ENCODE measurements at places on chromosomes 11 and 22.

- no peak for DNase-seq
These were observed 28.8 kb downstream of the TOM1 start for GRCh38 chr22:35328472-35328885.

- no peak for DNase-seq
These were observed 54.4 kb downstream of the COMMD9 start for GRCh38 chr11:36234825-36235224.

- DNase-seq, result no peak
These were observed 79.9 kb downstream of the AMBRA1 start for GRCh38 chr11:46513934-46514342.

DNA sequence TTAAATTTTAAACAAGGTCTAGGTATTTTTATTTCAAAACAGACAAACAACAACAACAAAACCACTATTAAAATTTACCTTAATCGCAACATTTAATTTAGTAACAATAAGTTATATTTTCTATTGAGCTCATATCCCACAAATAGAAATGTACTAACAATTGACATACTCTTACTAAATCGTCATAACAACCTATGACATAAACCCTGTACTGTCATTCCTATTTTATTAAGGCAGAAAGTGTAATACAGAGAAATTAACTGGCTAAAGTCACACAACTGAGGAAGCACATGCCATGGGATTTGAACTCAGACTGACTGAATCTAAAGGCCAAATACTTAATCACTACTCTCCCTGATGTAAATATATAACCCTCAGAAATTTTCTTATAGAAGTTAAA, 3.0 kb downstream of the KIF18A start:
- DNase-seq, result no peak

- no peak for DNase-seq
These were observed 380.1 kb downstream of the METTL15 start for GRCh38 chr11:28488336-28488735.

DNA sequence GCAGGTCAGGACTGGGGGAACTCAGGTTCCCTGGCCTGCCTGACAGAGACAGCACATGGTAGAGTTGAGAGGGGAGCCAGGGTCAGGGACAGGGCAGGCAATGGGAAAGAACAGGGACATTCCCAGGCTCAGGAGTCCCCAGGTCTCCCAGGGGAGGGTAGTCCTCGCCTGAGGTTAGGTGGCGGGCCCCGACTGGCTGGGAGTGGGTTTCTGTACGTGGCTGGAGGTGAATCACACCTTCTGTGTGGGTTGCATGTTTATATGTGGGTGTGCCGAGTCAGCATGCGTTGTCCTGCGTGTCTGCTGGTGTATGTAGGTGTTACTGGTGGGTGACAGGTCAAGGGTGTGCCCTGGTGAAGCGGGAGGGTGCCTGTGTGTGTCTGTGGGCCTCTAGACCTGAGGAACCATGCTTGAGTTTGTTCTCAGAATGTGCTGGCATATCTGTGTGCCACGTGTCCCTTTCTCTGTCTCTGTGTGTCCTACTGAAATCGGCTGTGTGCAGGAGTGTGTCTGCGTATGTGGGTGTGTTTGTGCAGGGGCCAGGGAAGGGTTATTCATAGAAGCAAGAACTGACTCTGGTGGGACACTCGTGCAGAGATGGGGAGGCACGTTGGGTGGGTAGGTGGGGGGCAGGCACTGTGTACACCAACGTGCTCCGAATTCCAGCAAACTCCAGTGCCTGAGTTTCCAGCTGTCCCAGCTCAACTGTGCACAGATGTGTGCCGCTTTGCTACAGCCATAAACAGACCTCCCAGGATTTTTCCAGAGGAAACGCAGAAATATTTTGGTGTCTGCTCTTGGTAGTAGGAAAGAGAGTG, 23.8 kb upstream of the OAF start:
- DNase-seq, result no peak

DNA sequence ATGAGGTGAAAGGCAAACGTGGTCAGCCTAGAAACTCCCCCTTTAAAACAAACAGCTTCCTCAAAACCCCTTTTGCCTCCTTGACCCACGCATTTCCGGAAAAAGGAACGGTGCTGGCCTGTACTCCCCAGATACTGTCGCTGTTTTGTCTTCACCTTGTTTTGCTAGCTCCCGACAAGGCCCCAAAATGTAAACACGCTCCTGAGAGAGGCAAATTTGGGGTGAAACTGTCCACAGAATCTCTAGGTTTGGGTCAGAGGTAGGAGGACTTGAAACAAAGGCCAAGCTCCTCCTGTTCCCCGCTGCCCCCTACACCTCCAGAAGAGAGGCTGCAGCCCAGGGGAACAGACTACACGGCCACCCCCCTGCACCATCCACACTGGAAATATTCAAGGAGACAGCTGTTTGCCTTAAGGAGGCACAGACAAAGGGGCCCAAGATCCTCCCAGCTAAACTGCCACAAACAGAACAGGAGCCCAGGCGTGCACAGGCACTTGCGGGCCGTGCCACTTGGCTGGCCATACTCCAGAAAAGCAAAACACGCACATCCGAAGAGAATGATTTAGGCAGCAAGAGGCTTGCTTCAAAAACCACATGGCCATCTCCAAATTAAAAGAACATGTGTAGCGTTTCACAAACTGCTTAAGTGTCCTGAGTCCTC, 160.5 kb upstream of the GRK3 start:
- peak; percentile 43 for DNase-seq

- no peak for DNase-seq
These were observed 16.2 kb upstream of the MFRP start for GRCh38 chr11:119362741-119363080.

DNA sequence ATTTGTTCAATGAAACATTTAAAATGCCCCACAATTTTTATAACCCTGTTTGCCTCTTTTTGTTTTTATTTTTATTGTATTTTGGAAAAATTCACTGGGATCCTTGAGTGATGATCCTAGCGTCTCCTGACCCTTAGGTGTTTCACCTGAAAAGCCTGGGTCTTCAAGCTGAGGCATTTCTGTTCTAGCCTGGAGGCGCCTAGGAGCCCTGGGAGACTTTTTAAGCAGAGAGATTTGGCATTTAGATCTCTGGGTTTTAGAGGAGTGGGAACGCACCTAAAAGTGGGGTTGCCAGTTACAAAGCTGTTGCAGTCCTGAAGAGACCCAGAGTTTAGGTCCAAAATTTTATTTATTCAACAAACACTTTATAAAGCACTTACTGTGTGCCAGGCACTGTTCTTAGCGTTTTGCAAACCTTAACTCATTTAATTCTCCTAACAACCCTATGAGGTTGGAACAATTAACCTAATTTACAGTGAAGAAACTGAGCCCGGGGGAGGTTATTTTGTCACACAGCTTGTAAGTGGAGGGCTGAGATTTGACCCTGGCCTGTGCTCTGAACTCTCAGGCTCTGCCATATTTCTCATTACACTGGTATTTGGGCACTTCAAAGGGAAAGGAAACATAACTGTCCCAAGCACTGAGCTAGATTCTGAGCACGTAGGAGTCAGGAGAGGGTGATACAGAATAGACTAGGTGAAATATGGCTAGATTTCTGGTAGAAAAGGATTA, 834 bp upstream of the FADS1 start:
- DNase-seq, result no peak

GRCh38 chr22:45317551-45318167, 7.9 kb downstream of the FAM118A start:
- peak; percentile 69 for DNase-seq

GRCh38 chr22:17726928-17727897, 47.1 kb downstream of the BID start:
- DNase-seq, result no peak

DNA sequence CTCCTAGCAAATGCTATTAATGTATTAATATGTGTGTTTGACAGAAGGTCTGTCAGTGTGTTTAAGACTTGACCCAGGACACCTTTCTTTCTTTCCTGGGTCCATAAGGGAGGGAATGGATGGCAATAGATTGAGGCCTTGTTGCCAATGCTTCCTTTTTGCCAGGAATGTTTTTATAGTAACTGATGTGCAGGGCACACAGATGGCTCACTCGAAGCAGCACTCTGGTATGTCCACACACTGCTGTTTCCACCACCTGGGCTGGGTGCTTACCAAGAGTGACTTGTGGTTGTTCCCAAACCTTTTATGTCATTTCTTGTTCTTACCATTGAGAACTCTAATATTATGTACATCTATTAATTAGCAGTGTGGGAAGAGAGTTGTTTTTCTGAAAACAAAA, 396.9 kb upstream of the SYN3 start:
- no peak for DNase-seq

DNA sequence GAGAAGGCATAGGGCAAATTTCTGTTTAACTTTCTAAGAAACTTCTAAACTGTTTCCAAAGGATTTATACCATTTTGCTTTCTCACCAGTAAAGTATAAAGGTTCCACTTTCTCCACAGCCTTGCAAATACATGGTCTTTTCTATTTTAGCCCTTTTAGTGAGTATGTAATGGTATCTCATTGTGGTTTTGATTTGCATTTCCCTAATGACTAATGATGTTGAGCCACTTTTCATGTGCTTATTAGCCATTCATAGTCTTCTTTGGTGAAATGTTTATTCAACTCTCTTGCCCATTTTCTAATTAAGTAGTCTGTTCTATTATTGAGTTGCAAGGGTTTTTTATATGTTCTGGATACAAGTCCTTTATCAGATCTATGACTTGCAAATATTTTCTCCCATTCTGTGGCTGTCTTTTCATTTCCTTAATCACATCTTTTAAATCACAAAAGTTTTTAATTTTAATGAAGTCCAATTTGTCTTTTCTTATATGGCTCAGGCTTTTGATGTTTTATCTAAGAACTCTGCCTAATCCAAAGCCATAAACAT, 83.8 kb upstream of the KCNQ1OT1 start:
- DNase-seq, result no peak

GRCh38 chr11:104134745-104135144, 29.2 kb downstream of the PDGFD start:
- peak; percentile 12 for DNase-seq

DNA sequence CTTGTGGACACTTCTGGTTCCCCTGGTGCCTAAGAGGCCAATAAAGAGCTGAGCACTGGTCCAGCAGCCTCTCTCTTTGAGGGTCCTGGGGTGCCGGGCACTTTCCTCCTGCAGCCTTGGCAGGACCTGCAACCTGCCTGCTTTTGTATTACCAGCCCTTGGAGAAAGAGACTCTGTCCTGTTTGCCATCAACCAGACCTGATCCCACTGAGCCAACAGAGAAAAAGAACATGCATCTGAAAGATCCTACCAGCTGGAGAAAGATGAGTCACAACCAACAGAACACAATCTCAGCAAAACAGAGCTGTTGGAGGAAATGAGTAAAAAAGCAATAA, 321.0 kb downstream of the DDX10 start:
- DNase-seq, result peak; percentile 29

- DNase-seq, result no peak
These were observed 12.7 kb downstream of the FAM76B start for GRCh38 chr11:95776859-95777258.

- no peak for DNase-seq
These were observed 24.9 kb downstream of the CD44 start for GRCh38 chr11:35163702-35164496.

GRCh38 chr11:96614846-96615245, 225.0 kb downstream of the JRKL start:
- DNase-seq, result no peak

- DNase-seq, result no peak
These were observed 1.2 kb downstream of the SLC22A12 start for GRCh38 chr11:64592234-64592615.

- DNase-seq, result no peak
These were observed 31.9 kb downstream of the FLI1 start for GRCh38 chr11:128725630-128726319.

DNA sequence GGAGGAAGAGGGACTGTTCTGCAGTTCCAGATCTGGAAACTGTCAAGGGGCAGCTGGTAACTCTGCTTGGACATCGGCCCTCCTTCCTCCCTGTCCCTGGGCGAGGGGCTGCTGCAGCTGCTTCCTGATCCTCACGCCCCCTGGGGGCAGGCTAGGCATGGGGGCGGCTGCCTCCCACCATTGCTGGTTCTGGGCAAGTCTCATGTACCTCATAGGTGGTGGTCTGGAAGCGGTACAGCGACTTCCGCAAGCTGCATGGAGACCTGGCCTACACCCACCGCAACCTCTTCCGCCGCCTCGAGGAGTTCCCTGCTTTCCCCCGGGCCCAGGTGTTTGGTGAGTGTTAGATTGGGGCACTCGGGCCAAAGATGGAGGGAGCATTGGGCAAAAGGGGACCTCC, 5.0 kb downstream of the SNX15 start:
- DNase-seq, result no peak

DNA sequence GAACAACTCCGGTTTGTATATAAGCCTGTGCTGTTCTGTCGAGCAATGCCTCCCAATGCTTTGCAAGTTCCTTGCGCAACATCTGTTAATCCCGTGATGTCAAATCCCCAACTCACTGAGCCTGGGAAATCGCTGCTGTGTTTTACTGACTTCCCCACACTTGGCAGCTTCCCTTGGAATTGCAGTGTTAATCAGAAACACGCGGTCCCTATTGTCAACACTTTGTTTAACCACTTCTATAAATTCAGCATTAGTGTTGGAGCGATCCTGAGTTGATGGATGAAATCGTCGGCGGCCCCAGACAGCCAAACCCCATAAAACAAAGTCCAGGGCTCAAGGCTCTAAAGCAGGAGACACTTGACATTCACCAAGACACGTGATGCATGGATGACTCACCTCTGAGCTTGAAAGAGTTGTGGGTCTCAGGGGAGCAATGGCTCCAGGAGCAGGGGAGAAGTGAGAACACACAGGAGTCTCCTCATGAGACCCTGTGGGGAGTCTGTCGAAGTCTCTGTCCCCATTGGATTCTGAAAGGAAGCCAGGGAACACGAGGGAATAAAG, 555.3 kb downstream of the MIAT start:
- DNase-seq, result peak; percentile 74

- DNase-seq, result no peak
These were observed 36.8 kb upstream of the CSTF3 start for GRCh38 chr11:33197915-33198727.

DNA sequence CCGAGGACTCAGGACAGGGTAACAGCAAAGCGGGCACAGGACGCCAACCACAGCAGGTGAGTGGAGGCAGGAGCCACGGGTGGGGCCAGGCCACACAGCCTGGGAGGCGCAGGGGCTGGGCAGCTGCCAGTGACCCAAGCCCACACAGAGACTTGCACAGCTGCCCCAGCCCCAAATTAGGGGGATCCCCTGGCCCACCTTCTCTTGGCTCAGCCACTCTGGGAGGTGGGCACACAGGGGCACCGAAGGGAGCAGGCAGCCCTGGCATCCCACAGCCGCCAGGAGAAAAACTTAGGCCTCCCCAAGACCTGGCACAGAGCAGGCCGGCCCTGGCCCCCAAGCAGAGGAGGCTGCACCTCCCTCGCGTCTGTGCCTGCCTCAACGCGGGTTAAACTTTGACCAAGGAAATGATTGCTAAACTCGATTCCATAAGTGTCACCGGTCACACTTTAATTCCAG, at the start of gene SLC22A12:
Gene SLC22A12 (plus strand): TSS at position 458 of the 459 bp plus-strand sequence. CDS start 337 bp downstream, outside the sequence.
- no peak for DNase-seq

- no peak for DNase-seq
These were observed 13.5 kb downstream of the DCPS start for GRCh38 chr11:126317432-126317755.

DNA sequence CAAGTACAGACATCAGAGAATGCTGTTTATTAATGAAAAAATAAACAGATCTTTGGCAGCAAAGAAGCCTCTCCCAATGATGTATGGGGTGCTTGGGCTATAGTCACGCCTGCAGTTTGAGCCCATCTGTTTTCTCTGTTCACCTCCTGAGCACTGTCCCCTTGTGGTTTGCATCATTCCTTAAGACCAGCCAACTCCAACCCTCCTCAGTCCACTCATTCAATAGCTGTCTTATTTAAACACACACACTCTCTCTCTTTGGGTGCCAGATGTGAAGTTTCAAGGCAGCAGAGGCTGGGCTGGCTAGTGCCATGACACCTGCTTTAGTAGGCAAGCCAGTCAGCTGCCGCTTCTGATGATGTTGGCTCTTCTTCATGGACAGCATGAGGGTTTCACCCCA, 58.1 kb downstream of the POLD3 start:
- peak; percentile 82 for DNase-seq

Data from AG08396 (cell line).